Brain microvascular endothelial cell (primary cell): ENCODE measurements at places on chromosomes 6 and 20.

- no peak for DNase-seq
Measured at GRCh38 chr6:84123186-84123585, 89.6 kb downstream of the MRAP2 start.

DNA sequence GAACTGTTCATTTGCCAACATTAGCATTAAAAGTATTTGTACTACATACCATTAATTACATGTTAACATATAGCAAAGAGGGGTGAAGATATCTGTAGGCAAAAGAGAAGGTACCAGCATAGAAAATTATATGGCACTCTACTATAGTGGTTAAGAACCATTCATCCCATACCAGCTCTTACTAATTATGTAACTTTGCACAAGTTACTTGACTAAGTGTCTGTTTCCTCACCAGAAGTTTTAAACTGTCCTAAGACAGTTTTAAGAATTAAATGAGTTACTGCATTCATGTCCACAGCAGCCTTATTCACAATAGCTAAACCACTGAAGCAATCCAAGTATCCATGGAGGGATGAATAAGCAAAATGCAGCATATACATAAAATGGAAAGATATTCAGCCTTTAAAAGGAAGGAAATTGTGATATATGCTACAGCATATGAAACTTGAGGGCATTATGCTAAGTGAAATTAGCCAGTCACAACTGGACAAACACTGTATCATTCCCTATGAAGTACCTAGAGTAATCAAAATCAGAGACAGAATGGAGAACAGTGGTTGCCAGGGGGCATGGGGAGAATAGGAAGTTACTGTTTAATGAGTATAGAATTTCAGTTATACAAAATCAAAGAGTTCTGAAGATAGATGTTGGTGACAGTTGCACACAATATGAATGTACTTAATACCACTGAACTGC is 98.9 kb downstream of the RNGTT start:
- DNase-seq: no peak

DNA sequence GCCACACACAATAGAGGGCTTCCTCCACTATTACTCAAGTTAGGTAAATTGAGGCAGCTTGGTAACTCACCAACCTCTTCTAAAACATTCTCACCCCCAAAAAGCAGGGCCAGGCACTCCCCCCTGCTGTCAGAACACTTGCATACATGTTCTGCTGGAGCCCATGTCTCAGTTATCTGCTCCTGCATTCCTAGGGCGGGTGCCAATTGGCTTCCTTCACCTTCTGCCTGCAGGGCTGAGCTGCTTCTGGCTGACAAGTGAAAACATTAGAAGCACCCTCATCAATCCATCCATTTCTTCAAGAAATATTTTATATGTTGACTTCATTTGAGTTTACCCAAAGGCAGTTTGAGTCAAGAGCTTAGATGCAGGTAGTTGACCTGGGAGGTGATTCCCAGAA is 4.5 kb upstream of the ENTPD6 start:
- no peak for DNase-seq

DNA sequence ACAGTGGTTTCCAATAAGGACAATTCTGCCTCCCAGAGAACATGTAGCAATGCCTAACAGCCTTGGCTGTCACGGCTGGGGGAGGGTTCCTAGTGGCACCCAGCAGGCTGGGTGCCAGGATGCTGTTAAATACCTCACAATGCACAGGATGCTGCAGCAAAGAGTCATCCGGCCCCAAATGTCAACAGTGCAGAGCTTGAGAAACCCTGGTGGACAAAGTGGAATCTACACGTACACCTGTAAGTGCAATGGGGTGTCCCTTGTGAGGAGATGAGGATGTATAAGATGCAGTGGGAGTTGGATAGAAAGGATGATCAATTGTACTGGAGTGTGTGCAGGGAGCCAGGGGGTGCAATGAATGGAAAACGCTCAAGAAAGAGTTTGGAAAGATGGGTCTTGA is 142.4 kb downstream of the FNDC1 start:
- no peak for DNase-seq

GRCh38 chr6:11767458-11767857 is 11.1 kb downstream of the ADTRP start:
- DNase-seq: no peak

- DNase-seq: no peak
Measured at GRCh38 chr6:14258695-14259593, 141.4 kb downstream of the CD83 start.

GRCh38 chr20:25277941-25278521 is 30.1 kb downstream of the PYGB start:
- DNase-seq: no peak

- no peak for DNase-seq
Measured at GRCh38 chr6:51986864-51987263, 100.5 kb downstream of the PKHD1 start.

DNA sequence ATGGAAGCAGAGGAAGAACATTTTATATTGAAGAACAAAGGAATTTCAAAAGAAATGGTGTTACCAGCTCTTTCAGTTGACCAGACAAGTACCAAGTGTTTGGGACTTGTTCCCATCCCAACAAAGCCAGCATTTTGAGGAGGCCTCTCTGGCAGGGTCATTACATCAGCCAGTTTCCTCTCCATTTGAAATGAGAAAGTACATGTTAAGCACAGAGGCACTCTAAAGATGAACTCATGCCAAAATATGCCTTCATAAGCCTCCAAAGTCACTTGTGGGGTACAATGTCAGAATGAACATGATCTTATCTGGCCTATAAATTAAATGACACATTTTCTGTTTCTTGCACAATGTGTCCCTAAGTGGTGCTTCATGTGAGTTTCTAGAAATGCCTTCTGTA is 223.9 kb downstream of the PRL start:
- DNase-seq: no peak

DNA sequence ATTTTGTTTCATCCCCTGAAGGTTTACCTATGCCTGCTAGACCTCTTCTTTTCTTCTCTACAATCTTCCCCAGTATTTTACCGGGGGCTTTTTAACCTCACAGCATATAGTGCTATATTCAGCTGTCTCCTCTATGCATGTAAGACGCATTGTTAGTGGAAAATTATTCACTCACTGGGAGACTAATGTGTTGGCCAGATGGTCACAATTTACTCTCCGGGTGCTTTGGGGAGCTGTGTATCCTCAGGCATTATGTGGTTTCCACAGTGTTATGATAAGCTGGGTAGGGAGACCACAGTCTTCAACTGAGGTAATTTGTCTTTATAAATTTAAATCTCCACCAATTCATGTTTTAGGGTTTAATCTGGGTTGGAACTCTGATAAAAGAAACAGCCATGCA is 553.8 kb upstream of the PTCHD4 start:
- no peak for DNase-seq
